ENCODE measurements at places on chromosomes 11 and 22. TPM values are rescaled to one million over a fixed set of nuclear protein-coding genes. Genes with fewer than 3 reads are reported as not detected.

INPPL1 gene
- total RNA-seq = 68.0 TPM

PANX3 gene
- total RNA-seq = not detected

POLR3H gene
- 21.2 TPM for total RNA-seq

STX5 gene
- total RNA-seq = 45.7 TPM

DNA sequence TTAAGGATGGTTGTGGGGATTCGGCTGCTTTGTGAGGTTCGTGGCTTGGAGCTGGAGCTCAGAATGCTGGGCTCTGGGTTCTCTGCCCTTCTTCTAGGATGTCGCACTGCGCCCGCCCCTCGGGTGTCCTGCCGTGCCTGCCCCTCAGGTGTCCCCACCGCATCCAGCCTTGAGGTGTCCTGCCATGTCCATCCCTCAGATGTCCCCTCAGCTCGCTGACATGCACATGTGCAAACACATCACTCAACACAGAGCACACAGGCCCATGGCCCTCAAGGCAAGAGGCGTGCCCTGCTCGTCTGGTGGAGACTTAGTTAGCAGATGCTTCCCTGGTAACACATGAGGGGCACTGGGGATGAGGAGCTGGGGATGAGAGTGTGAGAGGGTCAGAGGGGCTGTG, 359.3 kb downstream of the TBC1D22A start:
- no peaks in the 10 kb centered on the region for H3K36me3 ChIP-seq
- DNase-seq = no peak
- H3K27ac ChIP-seq = no peak overlapping the region
- no peaks in the 10 kb centered on the region for H3K4me1 ChIP-seq
- H3K27me3 ChIP-seq = no peaks in the 10 kb centered on the region

Measured in GM23248 (cell line).